HEK293T (cell line): ENCODE measurements at places on chromosomes 7 and 10.

GRCh38 chr10:2038036-2038435 is 300.7 kb upstream of the ADARB2 start:
- no peak for DNase-seq

DNA sequence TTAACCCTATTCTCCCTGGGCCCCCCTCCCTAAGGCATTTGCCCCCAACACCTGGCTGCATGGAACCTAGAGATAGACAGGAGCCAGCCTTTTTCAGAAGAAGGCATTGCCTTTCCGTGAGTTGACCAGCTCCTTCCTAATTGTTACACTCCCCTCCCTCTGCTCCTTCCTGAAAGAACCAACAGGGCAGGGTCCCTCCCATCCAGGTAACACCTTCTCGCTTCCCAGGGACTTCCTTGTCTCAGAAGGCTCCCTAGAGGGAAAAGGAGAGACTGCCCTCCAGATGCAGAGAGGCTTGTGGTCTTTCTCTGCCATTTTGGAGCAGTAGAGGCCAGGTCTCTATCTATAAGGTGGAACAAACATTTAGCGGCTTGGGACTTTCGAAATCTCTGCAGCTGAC is 31.9 kb downstream of the PALD1 start:
- DNase-seq, result no peak

DNA sequence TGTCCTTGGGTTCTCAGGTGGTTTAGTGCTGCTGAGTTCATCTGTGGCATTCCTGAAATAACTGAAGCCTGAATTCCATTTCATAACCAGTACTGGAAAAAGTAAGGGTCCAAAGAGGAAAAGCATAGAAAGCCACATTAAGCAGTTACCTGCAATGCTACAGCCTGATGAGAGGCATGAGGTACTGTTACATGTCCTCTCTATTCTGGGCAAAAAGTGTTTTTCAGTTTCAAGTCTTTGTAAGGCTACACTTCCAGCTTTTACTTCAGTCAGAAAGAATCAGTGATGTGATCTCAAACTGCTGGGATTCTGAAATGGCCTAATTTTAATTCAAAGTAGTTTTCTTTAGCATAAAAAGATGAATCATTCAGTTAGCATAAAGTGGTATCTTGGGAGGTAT is 369.5 kb downstream of the PHF14 start:
- no peak for DNase-seq

DNA sequence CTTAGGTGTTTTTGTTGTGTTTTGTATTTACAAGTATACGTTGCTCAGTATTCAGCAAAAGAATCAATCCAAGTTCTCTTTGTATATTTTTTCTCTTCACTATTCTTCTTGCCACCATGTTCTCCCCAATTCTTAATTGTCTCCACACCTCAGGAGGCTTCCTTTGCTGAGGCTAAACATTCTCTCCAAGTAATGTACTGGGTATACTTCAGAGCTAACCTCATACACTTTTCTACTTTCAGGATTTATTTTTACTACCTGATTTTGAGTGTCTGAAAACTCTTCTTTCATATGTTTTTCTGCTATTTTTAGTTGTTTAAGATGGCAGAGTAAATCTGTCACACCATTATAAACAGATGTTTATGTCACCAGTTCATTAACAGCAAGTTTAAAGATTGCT is 354.8 kb upstream of the KCND2 start:
- DNase-seq, result no peak

DNA sequence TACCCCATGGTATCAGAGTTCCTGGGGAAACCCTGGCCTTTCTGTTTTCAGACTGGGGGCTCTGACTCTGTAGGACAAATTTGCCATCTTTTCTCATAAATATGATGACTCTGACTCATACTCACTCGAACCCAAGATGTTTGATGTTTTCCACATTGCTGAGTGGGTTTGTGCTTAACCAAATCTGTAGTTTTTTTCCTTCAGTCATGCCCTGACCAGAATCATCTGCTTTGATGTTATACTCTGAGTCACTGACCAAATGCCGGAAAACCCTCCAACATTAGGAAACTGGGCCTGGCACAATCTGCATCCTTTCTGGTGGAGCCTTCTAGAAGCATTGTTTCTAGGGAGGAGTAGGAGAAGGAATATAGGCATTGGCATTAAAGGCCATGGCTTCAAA is 118.7 kb downstream of the C10orf105 start:
- DNase-seq, result no peak

GRCh38 chr10:24826009-24826408 is 102.3 kb upstream of the ARHGAP21 start:
- no peak for DNase-seq

- DNase-seq, result peak; percentile 7
Measured at GRCh38 chr10:84424731-84425167, 96.4 kb downstream of the CCSER2 start.

GRCh38 chr10:75788394-75789205 is 357.2 kb downstream of the LRMDA start:
- no peak for DNase-seq

GRCh38 chr7:24102988-24103387 is 181.0 kb upstream of the NPY start:
- no peak for DNase-seq

- DNase-seq, result peak; percentile 10
Measured at GRCh38 chr7:76509931-76510877, at the start of gene UPK3B. Gene UPK3B (plus strand): TSS chr7:76510552. CDS start chr7:76510653, 101 bp downstream.
